ENCODE measurements at places on chromosomes 3 and 15. TPM values are rescaled to one million over a fixed set of nuclear protein-coding genes. Genes with fewer than 3 reads are reported as not detected.

The CAMK1 gene
- total RNA-seq, result 45.3 TPM

The GLDN gene
- total RNA-seq, result 0.30 TPM

The PRICKLE2 gene
- total RNA-seq, result 8.9 TPM

The SERPINI2 gene
- total RNA-seq, result not detected

The MESP1 gene
- total RNA-seq, result 0.45 TPM

The CDHR4 gene
- total RNA-seq, result not detected

The ZCWPW2 gene
- 0.74 TPM for total RNA-seq

The USF3 gene
- total RNA-seq, result 4.3 TPM

All from bronchus fibroblast of lung (primary cell).